GM10248 (cell line): ENCODE measurements at places on chromosomes 5 and 9.

DNA sequence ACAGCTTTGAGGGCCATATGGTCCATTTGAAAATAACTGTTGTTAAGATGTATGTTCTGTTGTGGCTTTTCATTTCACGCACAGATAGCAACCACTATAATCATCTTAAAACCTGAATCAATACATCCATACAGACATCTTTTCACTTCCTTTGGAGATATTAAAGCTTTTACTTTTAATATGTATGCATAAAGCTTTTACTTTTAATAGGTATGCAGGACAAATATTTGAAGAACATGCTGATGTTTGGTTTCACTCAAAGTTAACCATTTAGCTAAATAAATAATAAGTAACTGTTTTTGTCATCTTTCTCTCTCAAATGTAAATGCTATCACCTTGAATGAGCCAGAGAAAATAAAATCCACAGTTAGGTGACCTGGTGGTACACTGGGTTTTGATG is 108.6 kb downstream of the OXCT1 start:
- no peak for DNase-seq

GRCh38 chr5:124402144-124402581 is 344.3 kb downstream of the ZNF608 start:
- no peak for DNase-seq

DNA sequence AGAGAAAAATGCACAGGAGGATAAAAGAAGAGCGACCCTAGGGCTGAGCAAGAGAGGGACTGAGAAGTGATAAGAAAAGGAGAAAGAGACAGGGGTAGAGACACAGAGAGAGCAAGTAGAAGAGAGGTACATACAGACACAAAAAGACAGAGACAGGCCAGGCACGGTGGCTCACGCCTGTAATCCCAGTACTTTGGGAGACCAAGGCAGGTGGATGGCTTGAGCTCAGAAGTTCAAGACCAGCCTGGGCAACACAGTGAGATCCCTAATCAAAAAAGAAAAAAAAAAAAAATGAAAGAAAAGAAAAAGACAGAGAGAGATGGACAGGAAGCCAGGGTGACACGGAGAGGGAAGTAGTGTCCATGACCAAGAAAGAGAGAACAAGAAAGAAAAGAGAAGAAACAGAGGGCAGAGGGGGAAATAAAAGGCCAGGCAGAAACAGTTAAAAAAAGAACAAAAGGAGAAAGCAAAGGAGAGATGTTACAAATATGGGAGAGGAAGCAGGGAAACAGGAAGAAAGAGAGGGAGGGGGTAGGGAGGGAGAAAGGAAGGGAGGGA is 209.4 kb upstream of the TRIM32 start:
- DNase-seq: no peak

DNA sequence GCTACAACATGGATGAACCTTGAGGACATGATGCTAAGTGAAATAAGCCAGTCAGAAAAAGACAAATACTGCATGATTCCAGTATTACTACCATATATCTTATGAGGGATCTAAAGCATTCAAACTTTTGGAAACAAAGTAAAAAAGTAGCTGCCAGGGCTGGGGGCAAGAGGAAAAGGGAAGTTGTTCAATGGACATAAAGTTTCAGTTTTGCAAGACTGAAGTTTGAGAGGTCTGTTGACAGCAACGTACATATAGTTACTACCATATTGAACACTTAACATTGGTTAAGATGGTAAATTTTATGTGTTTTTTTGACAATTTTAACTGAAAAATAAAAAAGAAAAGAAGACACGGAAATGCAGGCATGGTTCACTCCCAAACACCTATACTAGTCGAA is 77.6 kb downstream of the MAPKAP1 start:
- no peak for DNase-seq

DNA sequence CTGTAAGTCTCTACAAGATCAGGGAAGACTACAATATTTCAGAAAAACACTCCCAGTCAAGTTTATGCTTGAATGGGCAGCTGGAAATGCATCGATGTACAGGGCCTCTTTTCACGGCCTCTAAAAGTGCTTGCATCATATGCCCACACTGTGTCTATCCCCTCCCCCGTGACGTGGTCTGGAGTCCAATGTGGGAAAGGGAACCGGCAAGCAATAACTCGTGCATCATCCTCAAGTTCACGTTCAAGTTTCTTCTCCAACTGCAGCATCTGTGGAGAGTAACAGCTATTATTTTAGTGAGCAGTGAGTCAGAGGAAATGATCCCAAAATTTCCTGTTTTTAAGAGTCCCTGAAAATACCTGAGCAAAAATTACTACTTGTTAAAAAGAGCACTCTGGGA is 22.3 kb downstream of the ATPSCKMT start:
- DNase-seq: no peak

DNA sequence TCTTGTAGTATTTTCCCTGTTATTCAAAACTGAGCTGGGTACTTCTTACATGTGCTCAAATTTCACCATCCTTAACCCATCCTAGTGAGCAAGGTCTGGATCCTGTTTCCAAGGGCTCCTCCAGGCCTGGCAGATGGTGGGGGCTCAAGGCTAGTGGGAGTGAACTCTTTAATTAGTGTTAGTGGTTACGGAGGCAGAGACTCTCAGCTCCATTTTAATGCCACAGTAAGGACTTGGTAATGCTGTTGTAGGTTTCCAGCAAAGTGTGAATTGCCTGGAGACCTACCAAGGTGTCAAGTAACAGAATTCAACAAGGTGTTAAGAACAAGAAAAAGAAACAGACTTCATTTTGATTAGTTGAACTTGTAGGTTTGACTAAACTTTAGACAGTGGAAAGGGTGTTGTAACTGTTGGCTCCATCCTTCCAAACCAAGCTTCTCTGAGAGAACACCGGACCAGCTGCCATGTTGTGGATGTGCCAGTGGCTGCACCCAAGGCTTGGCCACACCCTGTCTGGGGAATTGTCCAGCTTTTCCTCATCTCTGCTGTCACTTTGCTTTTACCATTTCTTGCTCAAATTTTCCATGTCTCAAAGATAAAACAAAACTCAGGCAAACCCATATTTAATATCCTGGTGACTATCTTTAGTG is 98.7 kb downstream of the ADCY2 start:
- no peak for DNase-seq
